ENCODE measurements at places on chromosomes 16 and 17. TPM values are rescaled to one million over a fixed set of nuclear protein-coding genes. Genes with fewer than 3 reads are reported as not detected.

DNA sequence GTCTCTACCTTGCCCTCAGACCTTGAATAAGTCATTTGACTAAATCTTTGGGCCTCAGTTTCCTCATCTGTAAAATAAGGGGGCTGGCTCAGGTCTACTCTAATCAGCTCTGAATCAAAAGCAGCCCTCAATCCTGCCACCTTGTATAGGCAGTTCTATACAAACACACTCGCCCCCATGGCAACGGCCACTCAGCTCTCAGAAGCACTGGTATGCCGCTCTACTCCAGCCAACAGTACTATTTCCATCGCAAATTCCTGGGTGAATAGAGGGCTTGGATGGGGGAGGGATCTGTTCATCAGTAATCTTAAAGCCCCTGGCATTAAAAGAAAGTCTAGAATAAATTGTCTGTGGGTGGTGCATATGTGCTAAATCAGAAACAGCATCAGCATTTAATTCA lies 21.2 kb upstream of the TAOK1 start:
- DNase-seq: peak; percentile 69

GRCh38 chr16:50574745-50575136 lies 26.5 kb downstream of the NKD1 start:
- DNase-seq: no peak

GRCh38 chr17:71412803-71413202 lies 708.0 kb upstream of the SOX9 start:
- no peak for DNase-seq

DNA sequence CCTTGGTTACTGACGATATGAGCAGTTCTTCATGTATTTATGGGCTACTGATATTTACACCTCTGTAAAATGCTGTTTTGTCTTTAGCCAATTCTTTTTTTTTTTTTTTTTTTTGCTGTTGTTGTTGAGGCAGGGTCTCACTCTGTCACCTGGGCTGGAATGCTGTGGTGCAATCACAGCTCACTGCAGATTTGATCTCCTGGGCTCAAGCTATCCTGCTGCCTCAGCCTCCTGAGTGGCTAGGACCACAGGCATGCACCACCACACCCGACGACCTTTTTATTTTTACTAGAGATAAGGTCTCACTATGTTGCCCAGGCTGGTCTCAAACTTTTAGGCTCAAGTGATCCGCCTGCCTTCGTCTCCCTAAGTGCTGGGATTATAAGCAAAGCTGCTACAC lies 225.0 kb upstream of the AXIN2 start:
- no peak for DNase-seq

- no peak for DNase-seq
Observed at GRCh38 chr16:75392906-75393305, 40.4 kb downstream of the CFDP1 start.

The GFER gene
- total RNA-seq: 25.8 TPM

DNA sequence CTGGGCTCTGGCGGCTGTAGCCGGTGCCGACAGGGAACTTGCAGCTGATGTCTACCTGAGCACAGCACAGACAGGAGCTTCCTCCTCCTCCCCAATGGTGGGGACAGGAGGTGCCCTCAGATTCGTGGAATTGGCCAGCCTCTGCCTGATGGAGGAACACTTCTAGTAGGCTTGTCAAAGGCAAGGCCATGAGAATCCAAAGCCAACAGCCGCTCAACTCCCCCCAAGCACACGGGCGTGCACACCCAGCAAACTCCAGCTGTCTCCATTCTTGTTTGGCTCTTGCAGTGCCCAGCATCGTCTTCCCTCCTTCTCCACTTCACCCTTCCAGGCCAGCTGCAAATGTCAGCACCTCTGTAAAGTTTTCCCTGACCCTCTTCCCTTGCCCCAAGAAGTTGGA lies 35.1 kb downstream of the SCNN1G start:
- no peak for DNase-seq

GRCh38 chr17:162689-163088 lies 18.8 kb downstream of the DOC2B start:
- DNase-seq: no peak

DNA sequence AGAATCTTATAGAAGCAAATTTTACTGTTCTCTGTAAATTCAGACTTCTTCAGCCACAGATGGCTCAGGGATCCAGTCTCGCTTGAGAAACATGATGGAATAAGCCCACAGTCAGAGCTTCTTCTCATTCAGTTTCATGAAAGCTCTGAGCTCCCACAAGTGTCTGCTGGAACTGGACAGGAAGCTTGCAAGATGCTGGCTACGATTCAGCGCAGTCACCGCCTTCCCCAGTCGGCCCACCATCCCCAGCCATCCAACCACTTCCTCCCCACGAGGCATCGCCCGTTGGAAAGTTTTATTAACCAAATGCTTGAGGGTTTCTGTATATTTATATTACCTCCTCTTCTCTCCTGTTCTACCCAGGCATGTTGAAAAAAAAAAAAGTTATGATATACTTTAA lies 171.7 kb downstream of the ZFHX3 start:
- DNase-seq: peak; percentile 78

The SERPINF2 gene
- total RNA-seq: 0.73 TPM

GRCh38 chr16:20740007-20740883 lies 1.4 kb downstream of the THUMPD1 start:
- no peak for DNase-seq

The STAC2 gene
- total RNA-seq: 2.9 TPM

The C1QL1 gene
- 11.3 TPM for total RNA-seq

The KRT25 gene
- total RNA-seq: not detected

DNA sequence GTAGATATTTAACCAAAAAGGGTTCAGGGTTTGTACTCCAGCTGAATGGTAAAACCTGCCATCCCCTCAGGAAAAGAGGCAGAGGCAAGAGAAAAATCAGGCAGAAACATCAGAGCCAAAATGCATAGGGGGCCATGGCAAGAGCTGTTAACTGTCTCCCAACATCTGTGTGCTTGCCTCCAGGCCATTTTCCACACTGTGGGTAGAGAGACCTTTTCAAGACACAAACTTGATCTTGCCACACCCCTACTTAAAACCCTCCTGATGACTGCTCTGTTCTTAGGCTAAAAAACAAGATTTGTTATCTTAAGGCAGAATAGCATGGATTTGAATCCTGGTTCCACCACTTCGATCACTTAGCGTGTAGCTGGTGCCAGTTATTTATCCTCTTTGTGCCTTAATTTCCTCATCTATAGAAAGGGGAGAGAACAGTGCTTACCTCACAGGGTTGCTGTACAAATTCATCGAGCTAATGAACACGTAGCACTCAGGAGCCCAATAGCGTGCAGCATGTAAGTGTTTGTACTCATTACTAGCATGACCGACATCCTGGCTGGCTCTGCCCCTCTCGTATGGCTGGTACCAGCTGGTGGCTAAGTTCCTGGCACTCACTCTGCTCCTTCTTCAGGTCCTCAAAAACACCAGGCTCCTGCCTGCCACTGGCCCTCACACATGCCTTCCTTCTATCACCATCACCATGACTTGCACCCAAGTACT lies 25.8 kb downstream of the STAT3 start:
- no peak for DNase-seq

DNA sequence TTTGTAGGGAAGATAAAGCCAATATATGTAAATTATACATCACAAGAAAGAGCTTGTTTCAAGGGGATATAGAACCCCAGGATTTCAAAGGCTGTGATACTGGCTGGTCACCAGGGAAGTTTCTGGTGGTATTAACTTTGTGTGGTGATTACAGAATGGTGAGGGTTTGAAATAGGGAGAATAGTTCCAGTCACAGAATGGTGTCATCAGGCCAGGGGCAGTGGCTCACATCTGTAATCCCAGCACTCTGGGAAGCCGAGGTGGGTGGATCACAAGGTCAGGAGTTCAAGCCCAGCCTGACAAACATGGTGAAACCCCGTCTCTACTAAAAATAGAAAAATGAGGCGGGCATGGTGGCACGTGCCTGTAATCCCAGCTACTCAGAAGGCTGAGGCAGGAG lies 183.8 kb upstream of the XYLT1 start:
- DNase-seq: no peak

The SPATA22 gene
- 0.84 TPM for total RNA-seq

GRCh38 chr16:31478956-31479355 lies 4.0 kb upstream of the SLC5A2 start:
- no peak for DNase-seq

GRCh38 chr17:17496189-17497064 lies at the start of gene RASD1:
TSS of gene RASD1 (minus strand) at chr17:17496395. CDS start at chr17:17496181, 214 bp downstream.
- DNase-seq: peak; percentile 96

Data from Right ventricle myocardium inferior (tissue), 1 donor.